Tongue (tissue), 3 donors: ENCODE measurements at places on chromosomes 3 and 15. TPM values are rescaled to one million over a fixed set of nuclear protein-coding genes. Genes with fewer than 3 reads are reported as not detected.

Gene SERPINI2
- total RNA-seq, result 2.2 TPM

Gene GOLGA6A
- total RNA-seq, result not detected

Gene GPR62
- 0.41 TPM for total RNA-seq

Gene CAMKV
- 0.51 TPM for total RNA-seq

Gene PLD1
- 60.6 TPM for total RNA-seq

Gene RLBP1
- not detected for total RNA-seq

Gene TICRR
- 3.2 TPM for total RNA-seq

Gene P3H2
- total RNA-seq, result 33.1 TPM

Gene SLC7A14
- total RNA-seq, result 0.10 TPM
